Epithelial cell of esophagus (primary cell): ENCODE measurements at places on chromosomes 13 and 19.

GRCh38 chr19:2027361-2027760 lies 11.8 kb upstream of the BTBD2 start:
- peak; percentile 28 for DNase-seq

- DNase-seq = no peak
These were observed 7.8 kb downstream of the POU2F2 start for GRCh38 chr19:42124386-42124901.

- no peak for DNase-seq
These were observed 336.4 kb downstream of the ZNF536 start for GRCh38 chr19:30708416-30709178.

DNA sequence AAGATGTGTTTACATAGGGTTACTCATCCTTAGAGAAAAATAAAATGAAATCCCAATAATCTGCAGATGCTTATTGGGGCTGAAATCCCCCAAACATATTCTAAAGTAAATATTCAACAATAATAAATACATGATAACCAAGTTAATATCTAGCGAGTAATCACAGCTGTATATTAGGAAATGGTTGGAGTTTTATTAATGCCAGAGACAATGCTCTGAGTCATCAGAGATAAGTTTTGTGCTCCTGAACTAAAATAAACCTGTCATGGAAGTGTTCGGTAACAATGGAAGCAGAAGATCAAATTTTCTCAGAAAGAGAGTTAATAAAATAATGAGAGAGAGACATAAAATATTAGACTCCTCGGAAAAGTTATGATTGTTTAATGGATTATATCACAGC lies 31.4 kb downstream of the FLT1 start:
- DNase-seq = no peak

DNA sequence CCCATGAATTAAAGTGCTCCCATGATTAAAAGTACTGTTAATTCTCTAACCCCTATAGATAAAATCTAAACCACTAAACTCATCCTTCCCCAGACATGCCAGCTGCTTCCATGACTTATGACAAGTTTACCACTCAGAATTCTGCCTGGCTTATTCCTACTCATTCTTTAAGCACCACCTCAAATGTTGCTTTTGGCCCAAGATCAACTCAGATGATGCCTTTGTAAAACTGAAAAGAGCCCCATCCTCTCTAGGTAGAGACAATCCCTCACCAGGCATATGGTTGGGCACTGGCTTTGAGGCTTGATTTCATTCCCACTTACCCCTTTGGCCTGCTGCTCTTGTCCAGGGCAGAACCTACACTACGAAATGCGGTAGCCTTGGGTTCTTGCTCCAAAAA lies 250.0 kb downstream of the DNAJC15 start:
- DNase-seq = peak; percentile 40

DNA sequence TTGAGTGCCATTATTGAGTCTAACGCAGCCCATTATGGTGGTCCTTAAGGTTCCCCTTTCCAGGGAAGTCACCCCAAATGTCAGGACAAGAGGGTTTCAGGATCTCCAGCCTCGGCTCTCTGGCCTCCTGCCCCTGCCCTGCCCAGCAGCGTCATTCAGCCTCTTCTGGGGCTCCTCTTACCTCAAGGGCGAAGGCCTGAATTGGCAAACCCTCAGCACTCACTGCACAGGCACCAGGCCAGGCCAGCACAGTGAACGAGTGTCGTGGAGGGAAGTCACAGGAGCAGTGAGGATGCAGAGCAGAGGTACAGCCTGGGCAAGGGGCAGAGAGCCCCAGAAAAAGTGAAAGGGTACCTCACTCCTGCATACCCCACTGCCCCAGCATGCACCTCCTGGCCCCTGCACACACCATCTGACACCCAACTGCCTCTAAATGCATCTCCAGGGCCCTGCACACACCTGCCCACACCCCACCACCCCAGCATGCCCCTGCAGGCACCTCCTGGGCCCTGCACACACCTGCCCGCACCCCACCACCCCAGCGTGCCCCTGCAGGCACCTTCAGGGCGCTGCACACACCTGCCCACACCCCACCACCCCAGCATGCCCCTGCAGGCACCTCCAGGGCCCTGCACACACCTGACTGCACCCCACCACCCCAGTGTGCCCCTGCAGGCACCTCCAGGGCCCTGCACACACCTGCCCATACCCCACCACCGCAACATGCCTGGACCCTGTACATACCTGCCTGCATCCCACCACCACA lies 19.8 kb downstream of the SLC25A42 start:
- no peak for DNase-seq

- DNase-seq = no peak
These were observed 38.1 kb upstream of the SLC10A2 start for GRCh38 chr13:103104340-103104739.

DNA sequence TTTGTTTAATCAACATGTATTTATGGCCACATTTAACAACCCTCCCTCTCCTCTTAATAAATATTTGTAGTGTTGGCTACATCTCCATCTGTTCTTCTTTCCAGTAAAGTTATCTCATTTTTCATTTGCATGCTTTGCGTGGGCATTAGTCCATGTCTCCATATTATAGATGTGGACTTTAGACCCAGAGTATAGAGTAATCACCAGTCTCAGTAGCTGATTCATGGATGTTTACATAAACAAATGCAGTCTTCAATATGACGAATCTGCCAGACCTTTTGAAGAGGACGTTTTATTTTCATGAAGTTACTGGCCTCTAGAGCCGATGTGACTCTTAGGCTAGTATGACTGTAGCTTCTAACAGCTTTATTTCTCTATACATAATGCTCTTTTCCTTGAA lies 1546.2 kb downstream of the OLFM4 start:
- DNase-seq = no peak

GRCh38 chr13:27562457-27562856 lies 57.9 kb downstream of the LNX2 start:
- DNase-seq = no peak

DNA sequence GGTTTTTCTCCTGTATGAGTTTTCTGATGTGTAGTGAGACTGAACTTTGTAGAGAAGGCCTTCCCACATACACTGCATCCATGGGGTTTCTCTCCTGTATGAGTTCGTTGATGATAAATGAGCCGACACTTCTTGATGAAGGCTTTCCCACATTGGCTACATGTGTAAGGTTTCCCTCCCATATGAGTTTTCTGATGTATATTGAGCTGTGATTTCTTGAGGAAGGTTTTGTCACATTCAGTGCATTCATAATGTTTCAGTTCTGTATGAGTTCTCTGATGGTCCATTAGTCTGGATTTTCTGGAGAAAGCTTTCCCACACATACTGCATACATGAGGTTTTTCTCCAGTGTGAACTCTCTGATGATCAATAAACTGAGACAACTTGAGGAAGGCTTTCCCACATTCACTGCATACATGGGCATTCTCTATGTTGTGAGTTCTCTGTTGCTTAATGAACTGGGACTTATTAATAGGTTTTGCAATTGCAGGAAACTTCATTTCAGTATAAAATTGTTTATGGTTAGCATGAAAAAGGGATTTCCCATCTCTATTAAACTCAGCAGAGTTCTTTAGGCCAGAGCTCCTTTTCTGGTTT lies 7.5 kb upstream of the ZNF350 start:
- no peak for DNase-seq
